Activated T-cell treated with anti-CD3 and anti-CD28 coated beads, Interleukin-2, amount 50 U/mL, for 1 hour (primary cell): ENCODE measurements at places on chromosomes 7 and 10.

GRCh38 chr7:99224899-99225265 lies 17.0 kb upstream of the KPNA7 start:
- no peak for DNase-seq

- DNase-seq, result no peak
Observed at GRCh38 chr7:102120666-102121195, 165.9 kb upstream of the SH2B2 start.

GRCh38 chr7:8436965-8437364 lies 3.6 kb downstream of the NXPH1 start:
- DNase-seq, result no peak

DNA sequence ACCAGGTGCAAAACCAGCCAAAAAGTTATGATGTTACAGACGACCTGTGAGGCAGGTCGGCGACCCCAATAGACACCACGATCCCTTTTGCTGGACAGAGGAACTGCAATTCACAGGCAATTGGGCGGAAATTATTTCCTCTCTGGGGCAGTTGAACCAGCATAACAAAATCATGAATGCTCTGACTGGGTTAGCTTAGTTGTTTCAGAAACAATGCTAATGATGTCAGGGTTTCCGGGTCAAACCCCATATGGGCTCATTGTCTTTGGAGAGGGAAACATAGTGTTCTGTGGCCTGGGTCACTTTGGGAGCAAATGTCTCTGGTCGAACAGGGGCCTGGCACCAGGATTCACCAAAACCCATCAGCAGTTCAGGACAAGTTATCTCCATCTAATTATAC lies 669.1 kb upstream of the NRP1 start:
- DNase-seq, result no peak

DNA sequence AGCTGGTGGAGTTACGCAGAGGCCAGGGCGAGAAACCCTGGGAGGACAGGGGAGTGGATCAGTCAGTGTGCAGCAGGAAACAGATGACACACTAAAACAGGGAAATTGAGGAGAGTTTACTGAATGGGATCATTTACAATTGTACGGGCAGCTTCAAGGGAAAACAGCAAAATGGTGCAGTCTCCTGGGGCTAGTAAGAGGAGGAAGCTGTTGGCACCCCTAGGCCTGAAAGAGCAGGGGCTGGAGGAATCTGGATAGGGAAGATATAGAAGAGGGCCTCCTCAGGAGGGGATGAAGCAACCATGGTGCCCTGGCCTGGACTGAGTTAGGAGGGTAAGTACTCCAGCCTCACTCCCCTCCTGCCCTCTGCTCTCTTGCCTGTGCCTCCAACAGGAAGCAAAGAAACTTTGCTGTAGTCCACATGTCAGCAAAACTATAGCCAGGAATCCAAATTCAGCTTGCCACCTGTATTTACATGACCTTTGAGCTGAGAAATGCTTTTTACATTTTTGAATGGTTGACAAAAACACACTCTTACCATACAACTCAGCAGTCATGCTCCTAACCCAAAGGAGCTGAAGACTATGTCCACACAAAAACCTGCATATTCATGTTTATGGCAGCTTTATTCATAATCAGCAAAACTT lies 52.3 kb upstream of the OPN4 start:
- DNase-seq, result no peak

- no peak for DNase-seq
Observed at GRCh38 chr10:72426986-72427385, 72.3 kb upstream of the DNAJB12 start.

DNA sequence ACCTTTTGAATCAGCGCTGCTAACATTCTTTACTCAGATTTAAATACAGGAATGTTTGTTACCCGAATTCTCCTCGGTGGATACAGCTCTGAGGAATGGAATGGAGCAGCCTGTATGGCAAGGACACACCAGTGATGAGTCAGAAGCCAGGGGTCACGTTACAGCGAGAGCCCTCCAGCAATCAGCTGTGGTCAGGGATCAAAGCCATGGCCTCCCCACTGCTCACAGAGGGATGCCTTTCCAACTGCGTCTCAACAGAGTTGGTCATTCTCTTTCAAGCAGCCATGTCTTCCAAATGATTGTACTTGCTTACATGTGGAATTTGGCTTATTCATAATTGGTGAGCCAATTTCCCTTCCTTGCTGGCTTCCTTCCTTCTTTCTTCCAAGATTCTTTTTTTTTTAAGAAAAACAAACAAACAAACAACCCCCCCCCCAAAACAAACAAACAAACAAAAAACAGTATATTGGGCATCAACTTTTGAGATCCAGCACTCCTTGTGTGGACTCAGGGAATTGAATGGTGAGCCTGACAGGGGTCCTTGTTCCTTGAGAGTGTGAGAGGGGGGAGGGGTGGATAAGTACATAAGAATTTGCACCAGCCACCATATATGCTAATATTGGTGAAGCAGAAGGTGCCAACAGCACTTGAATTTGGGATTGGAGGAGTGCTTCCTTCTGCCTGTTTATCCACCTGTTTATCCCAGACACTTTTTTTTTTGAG lies 100.2 kb downstream of the ATXN7L1 start:
- no peak for DNase-seq

DNA sequence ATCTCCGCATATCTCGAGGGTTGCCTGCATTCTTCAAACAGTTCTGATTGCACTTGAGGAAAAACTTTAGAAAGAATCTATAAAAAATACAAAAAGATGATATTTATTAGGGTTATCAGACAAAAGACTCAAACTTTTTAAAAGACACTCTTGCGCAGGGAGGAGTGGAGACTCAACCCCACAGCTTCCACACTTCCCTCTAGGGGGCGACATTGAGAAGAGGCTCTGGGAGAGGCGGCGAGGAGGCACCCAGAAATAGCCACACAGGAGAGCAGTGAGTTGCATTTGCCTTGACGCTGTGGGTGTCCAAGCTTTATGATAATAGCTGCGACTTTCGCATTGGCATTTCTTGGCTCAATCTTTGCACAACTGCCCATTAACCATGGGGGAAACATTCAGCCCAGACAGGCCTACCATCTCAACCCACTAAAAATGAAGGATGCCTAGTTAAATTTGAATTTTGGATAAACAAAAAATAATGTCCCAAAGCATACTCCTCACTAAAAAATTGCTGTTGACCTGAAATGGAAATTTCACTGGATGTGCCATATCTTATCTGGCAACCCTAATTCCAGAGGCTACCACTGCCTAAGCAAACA lies 86.2 kb downstream of the EBF3 start:
- no peak for DNase-seq

GRCh38 chr10:12748186-12748585 lies 253.3 kb downstream of the CCDC3 start:
- DNase-seq, result no peak

GRCh38 chr7:50977421-50977820 lies 194.7 kb upstream of the GRB10 start:
- no peak for DNase-seq

GRCh38 chr7:66950763-66951162 lies 29.7 kb downstream of the TMEM248 start:
- DNase-seq, result no peak

DNA sequence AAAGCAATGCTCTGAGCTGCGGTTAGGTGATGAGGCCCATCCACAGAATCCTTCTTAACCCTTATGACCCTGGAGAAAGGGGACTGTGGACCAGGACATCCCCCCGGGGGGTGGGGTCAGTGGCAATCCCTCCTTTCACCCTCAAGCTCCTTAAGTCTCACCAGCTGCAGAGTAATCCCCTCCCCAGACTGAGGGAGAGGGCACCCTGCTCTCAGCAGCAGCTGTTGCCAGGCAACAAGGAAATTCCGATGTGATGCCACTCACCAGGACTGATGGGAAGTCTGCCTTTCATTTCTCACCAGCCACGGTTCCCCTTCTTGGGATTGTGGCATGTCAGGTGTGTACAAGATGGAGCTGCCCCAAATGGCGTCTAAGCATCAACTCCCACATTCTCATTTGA lies 129.6 kb downstream of the DOCK1 start:
- DNase-seq, result no peak

GRCh38 chr10:17586821-17587234 lies 30.3 kb downstream of the HACD1 start:
- DNase-seq, result no peak

DNA sequence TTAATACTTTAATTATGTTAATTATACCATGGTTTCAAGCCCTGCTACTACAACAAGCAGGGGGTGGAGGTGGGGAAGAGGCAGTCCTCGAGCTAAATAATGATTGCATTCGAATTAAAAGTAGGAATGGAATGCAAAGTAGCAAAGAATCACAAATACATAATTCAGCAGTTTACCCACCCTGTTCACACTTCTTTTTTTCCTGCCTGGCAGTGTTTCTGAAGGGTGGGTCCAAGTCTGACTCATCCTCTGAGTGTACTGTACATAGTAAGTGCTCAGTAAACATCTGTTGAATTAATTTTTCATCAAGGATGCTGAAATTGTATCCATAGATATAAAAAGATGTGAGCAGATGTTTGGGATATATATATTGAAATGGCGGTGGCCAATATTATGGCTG lies 778.8 kb downstream of the LRMDA start:
- DNase-seq, result no peak

- DNase-seq, result no peak
Observed at GRCh38 chr10:49183596-49184542, 4.3 kb downstream of the TMEM273 start.

DNA sequence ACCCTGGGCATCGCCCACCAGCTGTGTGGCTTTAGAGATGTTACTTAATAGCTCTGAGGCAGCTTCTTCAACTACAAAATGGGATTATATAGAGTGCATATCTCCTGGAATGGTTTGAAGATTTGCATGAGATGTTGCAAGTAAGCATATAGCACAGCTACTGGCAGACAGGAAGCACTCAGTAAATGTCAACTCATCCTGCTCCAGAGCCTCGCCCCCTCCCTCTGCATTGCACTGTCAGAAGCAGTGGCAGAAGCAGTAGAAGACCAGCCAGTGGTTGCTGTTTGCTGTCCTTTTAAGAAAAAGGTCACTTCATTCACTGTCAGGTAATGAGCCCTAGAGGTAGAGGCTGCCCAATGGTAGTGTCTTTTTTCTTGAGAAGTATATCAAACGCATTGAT lies 180.0 kb upstream of the GHITM start:
- no peak for DNase-seq

DNA sequence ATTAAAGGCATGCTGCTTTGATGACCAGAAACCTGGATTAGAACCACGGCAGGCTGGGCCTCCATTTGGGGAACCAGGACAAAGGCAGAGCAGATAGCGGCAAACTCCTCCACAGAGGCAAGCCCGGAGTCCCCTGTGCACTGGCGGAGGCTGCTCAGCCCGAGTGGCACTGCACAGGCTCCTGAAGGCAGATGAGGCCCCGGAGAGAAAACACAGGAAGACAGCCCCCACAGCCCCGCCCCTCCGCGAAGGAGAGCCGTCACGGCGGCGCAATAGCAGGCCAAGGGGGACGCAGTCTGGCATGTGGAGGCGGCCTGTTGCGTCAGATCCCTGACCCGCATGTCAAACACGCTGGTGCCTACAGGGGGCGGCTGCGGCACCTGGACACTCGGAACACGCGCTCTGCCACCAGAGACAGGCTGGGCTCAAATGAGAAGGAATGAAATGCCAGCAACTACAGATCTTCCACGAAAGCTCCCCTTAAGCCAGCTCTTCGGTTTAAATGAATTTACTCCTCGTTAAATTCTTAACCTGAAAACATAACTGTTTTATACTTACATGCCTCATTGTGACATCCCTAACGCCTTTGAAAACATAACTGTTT lies 128.5 kb downstream of the MAD1L1 start:
- peak; percentile 64 for DNase-seq

DNA sequence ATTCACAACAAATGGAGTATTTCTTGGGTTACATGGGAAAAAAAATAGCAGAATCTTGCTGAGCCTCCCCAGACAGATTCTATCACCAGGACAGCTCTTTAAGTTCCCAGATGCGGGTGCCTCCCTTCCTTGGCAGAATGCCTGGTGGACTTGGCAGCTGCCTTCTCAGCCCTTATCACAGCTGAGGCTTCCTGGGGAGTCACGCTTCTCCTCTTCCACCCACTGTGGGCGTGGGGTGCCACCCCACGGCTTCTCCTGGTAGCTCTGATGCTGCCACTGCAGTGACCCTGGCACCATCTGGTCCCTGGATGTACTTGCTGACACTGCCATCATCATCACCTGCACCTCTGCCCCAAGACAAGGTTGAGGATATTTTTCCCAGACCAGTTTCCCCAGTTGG lies 16.2 kb upstream of the NME8 start:
- DNase-seq, result no peak

DNA sequence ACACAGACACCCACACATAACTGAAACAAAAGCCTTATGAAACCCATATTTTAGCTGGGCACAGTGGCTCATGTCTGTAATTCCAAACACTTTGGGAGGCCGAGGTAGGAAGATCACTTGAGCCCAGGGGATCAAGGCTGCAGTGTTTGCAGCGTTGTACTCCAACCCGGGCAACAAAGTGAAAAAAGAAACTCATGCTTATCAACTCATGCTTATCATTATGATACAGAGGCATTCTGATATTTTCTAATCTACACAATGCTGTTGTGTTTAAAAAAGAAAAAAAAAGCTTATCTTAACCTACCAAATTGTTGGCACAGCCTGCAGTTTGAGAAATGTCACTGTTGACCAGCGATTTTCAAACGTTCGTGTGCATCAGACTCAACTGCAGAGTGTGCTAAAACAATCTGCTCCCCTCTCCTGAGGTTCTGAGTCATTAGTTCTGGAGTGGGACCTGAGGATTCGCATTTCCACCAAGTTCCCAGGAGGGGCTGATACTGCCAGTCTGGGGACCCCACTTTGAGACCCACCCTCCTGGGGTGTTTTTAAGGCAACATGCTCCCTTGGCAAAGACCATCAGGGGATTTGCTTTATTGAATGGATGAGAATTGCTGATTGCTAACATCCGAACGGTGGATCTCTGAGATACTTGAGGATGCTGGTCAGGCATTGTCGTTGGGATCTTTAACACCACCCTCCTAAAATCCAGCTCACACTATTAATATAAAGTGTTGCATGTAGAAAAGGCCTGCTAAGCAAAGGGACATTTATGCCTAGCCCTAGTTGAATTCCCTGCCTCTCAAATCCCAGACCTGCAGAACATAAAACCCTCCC lies 16.2 kb downstream of the CHST3 start:
- no peak for DNase-seq

DNA sequence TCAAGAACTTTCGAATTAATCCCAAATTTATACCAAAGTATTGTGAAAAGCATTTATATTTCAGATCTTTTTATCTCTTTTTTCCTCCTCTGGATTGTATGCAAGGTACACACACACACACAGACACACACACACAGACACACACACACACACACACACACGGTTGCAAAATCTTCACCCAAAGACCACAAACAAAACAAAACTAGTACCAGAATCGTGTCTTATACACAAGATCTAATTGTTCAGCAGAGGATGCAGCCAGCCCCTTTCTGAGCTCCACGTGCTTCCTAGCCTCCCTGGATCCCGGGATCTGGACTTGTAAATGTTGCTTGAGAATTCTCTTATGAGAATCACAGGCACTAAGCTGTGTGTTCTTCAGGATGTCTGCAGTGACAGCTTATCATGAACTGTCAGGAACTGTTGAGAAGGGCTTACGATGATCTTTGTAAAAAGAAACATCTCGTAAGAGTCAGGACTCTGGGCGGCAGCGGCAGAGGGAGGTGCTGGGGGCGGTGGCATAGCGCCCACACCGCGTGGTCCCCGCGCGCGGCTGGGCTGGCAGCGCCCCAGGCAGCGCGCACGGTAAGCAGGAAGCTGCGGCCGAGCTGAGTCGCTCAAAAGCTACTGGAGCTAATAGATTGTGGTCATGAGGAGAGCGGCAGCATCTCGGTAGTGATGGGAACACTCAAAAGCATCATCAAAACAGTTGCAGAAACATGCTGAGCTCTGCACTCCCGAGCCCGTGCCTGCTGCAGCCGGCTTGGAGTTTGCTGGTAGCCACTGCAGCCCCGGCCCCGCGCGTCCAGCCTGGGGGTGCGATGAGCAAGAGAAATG lies 277.6 kb downstream of the GATA3 start:
- DNase-seq, result peak; percentile 89

- DNase-seq, result no peak
Observed at GRCh38 chr7:25521236-25521635, 292.9 kb upstream of the NPVF start.
